Endothelial cell of coronary artery (primary cell): ENCODE measurements at places on chromosomes 5 and 9. TPM values are rescaled to one million over a fixed set of nuclear protein-coding genes. Genes with fewer than 3 reads are reported as not detected.

The TMEM171 gene
- total RNA-seq = 7.0 and 8.3 TPM in 2 replicates

The NUTM2G gene
- not detected in 2 replicates for total RNA-seq

The YIPF5 gene
- total RNA-seq = 75.8 and 103 TPM in 2 replicates

The CHSY3 gene
- 4.1 and 6.9 TPM in 2 replicates for total RNA-seq

The GPR150 gene
- total RNA-seq = 0.18 and 0.19 TPM in 2 replicates

The TMCO6 gene
- total RNA-seq = 7.4 and 10.5 TPM in 2 replicates

The NEURL1B gene
- 0.36 and 0.94 TPM in 2 replicates for total RNA-seq

The ACOT12 gene
- total RNA-seq = not detected in 2 replicates

The GRXCR2 gene
- total RNA-seq = not detected in 2 replicates

The TUSC1 gene
- 7.0 and 10.7 TPM in 2 replicates for total RNA-seq

The SPATA31A3 gene
- not detected in 2 replicates for total RNA-seq

The DNAI1 gene
- total RNA-seq = 0.45 TPM in 1 of 2 replicates, not detected in the other

The KIF4B gene
- total RNA-seq = 0.19 and 0.27 TPM in 2 replicates

The NCS1 gene
- 26.4 and 33.8 TPM in 2 replicates for total RNA-seq

The CER1 gene
- not detected in 2 replicates for total RNA-seq

The QSOX2 gene
- total RNA-seq = 9.4 and 14.5 TPM in 2 replicates

The TOPORS gene
- 31.2 and 32.9 TPM in 2 replicates for total RNA-seq
